ENCODE measurements at places on chromosomes 16 and 17.

DNA sequence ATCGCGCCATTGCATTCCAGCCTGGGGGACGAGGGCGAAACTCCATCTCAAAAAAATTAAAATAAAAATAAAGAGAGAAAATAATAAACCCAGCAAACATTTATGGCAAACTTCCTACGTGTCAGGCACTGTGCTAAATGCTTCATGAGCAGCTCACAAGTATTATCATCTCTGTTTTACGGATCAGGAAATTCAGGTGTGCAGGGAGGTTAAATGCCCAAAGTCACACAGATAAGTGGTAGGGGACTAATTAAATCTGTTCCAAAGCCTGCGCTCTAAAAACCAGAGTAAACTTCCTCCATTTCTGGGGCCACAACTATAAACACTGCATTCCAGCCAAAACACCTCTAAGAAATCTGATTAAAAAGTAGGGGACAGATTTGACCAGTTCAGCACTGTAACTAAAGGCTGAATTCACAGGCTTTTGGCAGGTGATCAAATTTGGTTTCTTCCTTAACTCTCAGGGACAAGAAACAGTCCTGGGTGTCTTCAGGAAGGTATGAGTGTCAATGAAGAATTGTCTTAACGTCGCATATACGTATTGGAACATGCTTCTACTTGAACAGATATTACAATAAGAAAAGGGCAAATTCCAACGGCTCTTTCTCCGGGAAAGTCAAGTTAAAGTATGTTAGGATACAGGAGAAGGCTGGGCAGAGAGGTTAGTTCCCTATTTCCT lies 996 bp downstream of the STRADA start:
- DNase-seq: peak; percentile 7

- DNase-seq: no peak
These were observed 151.2 kb upstream of the AXIN2 start for GRCh38 chr17:65712383-65713267.

DNA sequence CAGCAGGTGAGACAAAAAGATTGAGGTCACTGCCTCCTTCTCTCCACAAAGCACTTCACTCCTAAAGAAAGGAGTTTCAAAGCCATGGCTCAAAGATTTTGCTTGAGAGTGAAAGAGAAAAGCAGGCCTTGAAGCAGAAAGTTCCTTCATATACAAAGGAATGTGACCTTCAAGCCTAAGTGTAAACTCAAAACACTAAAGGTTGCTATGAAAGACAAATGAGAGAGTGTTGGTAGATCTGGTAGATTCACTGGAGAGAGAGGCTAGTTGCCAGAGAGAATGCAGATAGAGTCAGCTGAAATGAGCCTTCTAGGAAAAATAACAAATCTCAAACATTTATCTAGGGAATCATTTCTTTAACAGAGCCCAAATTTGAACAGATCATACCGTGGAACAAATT lies 305.2 kb downstream of the CDH8 start:
- DNase-seq: no peak

- DNase-seq: no peak
These were observed 10.0 kb downstream of the SLC22A31 start for GRCh38 chr16:89190150-89190958.

DNA sequence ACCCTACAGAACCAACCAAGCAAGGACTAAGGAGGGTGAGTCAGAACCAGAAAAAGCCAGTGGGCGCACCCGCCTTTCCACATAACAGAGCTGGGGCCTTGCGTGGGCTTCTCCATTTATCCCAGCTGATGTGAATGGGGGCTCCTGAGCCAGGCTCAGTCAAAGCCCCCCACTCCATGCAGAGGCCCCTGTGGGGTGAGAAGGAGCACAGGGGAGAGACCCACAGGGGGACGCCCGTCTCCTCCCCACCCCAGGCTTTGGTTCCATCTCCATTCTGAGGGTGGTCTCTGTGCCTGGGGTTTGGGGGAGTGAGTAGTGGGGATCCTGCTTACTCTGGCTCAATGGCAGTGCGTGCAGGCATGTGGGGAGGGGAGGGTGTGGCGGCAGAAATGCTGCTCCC lies 210.1 kb upstream of the TNRC6C start:
- no peak for DNase-seq

Data from choroid plexus epithelial cell (primary cell).